ENCODE measurements at places on chromosomes 12 and 14. TPM values are rescaled to one million over a fixed set of nuclear protein-coding genes. Genes with fewer than 3 reads are reported as not detected.

Gene LRTM2
- total RNA-seq, result not detected

Gene CNTN1
- not detected for total RNA-seq

Gene GNB3
- not detected for total RNA-seq

Gene AKAP6
- total RNA-seq, result 0.83 TPM

Gene SETD3
- total RNA-seq, result 66.0 TPM
